ENCODE measurements at places on chromosomes 6 and 20.

- no peak for DNase-seq
These were observed 10.2 kb downstream of the HDAC2 start for GRCh38 chr6:113960795-113961194.

DNA sequence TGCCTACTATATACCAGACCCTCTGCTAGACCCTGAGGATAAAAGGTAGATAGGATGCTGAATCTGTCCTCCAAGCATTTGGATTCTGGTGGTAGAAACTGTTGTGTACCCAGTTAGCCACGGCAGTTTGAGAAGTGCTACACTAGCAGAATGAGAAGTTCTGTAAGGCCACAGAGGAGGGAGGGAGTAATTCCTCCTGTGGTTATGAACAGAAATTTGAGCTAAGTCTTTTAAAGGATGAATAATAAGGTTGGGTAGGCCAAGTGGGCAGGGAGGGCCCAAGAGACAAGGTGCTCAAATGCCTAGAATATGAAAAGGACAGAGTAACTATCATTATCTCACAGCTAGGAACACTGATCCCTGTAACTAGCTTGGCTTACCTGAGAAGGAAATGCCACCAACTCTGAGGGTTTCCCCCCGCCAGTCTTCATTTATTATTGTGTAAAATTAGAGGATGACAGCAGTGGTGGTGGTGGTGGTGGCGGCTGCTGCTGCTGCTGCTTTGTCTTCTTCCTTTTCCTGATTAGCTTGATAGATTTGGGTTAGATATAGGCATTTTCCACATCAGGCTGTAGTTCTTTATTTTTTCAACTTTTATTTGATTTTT is 243.3 kb downstream of the PRL start:
- no peak for DNase-seq

DNA sequence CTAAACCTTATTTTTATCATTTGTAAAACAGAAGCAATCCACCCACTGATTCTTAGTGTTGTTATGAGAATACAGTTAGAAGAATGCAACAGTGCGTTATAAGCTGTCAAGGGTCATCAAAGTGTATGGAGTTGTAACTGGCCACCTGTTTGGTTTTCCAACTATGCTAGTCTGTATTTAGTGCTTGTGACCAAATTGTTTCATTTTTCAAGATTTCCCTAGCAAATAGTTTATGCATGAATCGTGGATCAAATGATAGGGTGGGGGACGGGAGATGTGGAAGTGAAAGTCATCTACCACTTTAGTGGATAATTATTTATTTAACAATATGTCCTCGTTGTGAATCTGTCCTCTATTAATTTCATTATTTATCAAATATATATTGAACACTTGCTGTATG is 175.4 kb upstream of the HDDC2 start:
- no peak for DNase-seq

- no peak for DNase-seq
These were observed 851.2 kb upstream of the EYS start for GRCh38 chr6:66558189-66558588.

GRCh38 chr6:80988892-80989291 is 763.6 kb downstream of the TENT5A start:
- no peak for DNase-seq

- no peak for DNase-seq
These were observed 165.1 kb downstream of the CDKAL1 start for GRCh38 chr6:20699402-20699801.

DNA sequence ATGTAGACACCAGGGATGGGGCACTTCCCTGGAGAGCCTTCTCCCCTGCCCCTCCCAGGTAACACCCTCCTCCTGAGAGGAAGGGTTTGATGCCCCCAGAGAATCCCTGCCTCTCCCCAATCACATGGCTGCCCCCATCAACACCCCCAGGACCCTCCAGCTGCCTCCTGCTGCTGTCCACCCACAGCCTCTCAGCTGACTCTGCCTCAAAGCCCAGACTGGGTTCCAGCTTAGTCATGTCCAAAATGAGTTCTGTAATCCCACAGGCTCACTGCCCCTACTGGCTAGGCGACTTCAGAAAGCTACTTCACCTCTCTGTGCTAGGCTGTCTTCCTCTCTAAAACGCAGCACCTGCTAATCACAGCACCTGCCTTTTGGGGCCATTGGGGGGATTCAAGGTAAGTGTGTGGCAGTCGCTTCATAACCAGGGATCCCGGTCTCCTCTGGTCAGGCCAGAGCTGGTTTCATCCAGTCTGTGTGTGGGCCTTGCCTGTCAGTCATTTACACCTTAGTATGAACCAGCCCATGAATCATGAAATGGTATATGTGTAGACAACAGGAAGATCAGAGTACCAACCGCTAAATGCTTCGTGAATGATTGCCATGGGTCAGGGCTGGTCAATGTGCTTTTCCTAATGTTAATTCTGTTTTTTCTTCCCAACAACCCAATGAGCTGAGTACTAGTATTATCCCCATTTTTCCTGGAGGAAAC is 40.4 kb downstream of the TFEB start:
- DNase-seq = no peak

GRCh38 chr20:3311623-3312022 is 72.6 kb upstream of the SLC4A11 start:
- DNase-seq = no peak

- no peak for DNase-seq
These were observed 68.6 kb downstream of the EPHA7 start for GRCh38 chr6:93350774-93351173.

DNA sequence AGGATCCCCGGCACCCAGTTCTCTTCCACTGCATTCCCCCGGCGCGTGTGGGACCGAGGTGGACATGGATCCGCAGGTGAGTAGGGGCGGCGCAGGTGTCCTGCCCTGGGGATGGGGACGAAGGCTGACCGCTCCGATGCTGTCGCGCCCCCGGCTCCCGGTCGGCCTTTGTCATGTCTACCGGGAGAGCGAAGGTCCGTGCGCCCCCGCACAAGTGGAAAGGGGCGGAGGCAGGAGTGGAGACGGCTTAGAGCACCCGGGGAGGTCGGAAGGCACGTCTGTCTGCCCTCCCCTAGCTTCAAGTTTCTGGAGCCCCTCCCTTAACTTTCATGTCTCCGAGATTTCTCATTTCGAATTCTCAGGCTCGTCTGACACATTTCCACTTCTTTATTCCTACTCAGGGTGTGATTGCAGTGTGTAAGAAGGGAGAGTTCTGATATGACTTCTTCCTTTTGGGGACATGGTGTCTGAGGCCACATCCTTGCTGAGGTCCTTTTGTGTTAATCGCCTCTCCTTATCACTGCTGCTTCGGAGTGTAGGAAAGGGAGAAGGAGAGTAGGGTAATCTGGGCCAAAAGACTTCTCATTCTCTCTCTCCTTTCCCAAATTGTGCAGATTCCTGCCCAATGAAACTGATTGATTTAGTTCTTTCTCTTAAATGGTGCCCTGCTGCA is 435 bp downstream of the KIFC1 start:
- DNase-seq = no peak

DNA sequence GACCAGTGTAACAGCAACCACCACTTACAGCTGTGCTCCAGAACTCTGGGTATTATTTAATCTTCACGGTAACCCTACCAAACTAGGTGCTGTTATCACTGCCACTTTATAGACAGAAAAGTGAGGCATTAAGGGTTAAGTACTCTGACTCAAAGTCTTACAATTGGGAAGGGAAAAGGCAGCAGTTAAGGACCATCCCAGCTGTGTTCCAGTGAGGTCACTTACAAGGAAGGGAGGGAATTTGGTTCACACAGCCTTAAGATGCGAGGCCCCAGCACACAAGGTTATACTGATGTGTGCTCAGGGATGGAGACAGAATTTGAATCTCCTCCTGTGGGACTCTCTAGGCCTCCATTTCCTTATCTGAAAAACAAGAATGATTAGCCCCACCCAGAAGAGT is 46.7 kb downstream of the TRERF1 start:
- no peak for DNase-seq

- DNase-seq = no peak
These were observed 10.1 kb upstream of the SNRNP48 start for GRCh38 chr6:7579851-7580250.

DNA sequence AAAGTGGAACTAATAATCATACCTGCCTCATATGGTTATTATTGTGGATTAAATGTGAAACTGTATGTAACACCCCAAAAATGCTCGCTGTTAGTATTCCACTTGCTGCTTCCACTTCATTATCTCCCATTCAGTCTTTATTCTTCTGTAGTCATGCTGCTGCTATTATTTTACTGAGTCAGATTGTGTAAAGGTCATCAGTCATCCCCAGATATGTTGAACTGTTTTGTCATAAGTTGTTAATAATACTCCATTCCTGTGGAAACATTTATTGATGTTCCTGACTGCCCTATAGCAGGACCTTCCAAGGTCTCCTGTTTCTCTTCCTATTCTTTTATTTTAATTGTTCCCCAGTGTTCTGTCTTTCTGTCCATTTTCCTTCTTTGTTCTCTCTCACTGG is 1148.3 kb downstream of the EPHA7 start:
- no peak for DNase-seq

GRCh38 chr20:20820785-20821483 is 108.5 kb upstream of the RALGAPA2 start:
- peak; percentile 19 for DNase-seq

- no peak for DNase-seq
These were observed 56.9 kb downstream of the SYNJ2 start for GRCh38 chr6:158038291-158039177.

DNA sequence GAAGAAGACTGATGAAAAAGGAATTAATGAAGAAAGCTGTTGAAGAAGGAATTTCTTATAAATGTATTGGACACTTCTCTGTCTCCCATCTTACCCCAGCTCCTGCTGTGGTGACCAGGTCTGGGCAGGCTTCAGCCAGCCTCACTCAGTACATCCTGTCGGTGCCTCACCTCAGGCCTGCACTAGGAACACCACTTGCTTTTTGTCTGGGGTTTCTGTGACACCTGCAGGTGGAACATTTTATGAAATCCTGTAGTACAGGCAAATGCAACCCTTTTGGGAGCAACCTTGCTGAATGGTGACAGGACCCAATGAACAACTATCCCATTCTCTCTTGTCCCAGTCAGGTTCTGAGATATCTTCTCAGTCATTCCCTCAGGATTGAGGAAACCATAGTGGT is 129.7 kb downstream of the PRDM13 start:
- no peak for DNase-seq

- no peak for DNase-seq
These were observed 217.7 kb downstream of the HAO1 start for GRCh38 chr20:7722564-7722963.

DNA sequence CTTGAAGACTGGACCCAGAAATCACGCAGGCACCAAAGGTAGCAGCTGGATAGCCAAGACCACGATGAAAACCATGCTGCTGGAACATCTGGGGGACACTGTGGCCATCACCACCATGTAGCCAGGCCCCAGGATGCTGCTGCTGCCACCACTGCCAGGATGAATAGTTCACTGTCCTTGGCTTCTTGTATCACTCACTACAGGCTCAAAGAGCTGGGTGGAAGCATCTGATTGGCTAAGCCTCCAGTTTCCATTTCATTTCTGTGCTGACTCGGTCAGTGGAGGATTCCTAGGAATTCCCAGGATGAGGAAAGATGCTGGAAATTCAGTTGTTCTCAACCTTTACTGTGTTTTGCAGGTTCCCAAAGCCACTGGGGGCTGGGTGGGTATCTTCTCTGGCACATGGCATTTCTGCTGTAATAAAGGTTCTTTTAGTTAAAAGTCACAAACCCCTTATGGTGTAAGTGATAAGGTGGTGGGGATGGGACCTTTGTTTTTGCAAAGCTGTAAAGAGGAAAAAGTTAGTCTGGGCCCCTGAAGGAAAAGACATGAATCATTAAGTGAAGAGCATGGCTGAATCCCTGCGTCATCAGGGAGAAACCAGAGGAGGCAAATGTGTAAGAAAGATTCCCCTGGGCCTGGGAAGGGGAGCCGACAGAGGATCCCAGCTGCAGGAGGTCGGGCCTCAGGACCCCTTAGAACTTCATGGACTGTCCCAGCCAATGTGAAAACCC is 75.6 kb upstream of the RNF24 start:
- no peak for DNase-seq
